EH (cell line): ENCODE measurements at places on chromosomes 4 and X.

- no peak for DNase-seq
These were observed 30.5 kb upstream of the ADGRG2 start for GRCh38 chrX:19152762-19153161.

- no peak for DNase-seq
These were observed 7.8 kb downstream of the STAP1 start for GRCh38 chr4:67566335-67566734.

GRCh38 chr4:159526172-159526571, 423.3 kb downstream of the RAPGEF2 start:
- no peak for DNase-seq

DNA sequence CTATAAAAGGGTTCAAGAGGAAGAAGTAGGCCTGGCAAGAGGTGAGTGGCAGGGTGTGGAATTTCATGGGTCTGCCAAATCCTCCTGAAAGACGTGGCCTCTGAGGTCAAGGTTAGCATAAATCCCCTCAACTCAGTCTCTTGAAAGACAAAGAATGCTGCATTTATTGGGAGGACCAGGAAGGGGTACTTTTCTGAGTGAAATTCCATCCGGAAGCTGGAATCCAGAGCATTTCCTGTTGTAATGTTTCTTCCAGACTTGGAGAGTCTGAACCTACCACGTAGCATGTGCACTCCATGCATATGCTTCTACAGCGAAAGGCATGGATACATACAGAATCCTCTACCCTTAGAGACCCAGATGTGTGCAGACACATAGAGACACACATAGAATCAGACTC, 13.4 kb upstream of the FGD1 start:
- peak; percentile 73 for DNase-seq

DNA sequence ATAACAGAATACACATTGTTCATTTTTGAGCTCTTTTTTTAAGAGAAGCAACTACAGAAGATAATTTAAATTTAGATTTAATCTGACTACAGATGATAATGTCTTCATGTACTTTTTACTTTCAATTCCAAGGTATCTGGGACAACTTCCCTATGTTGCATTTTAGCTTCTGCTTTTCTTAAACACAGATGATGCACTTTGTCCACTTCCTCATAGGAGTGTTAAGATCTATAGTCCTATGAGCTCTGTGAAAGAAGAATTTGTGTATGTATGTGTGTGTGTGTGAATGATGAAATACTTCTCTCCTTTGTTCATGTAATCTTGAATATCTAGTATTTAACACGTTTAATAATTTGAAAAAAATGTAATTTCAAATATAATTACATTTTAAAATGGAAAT, 5.3 kb upstream of the FHIP1A start:
- DNase-seq, result no peak

DNA sequence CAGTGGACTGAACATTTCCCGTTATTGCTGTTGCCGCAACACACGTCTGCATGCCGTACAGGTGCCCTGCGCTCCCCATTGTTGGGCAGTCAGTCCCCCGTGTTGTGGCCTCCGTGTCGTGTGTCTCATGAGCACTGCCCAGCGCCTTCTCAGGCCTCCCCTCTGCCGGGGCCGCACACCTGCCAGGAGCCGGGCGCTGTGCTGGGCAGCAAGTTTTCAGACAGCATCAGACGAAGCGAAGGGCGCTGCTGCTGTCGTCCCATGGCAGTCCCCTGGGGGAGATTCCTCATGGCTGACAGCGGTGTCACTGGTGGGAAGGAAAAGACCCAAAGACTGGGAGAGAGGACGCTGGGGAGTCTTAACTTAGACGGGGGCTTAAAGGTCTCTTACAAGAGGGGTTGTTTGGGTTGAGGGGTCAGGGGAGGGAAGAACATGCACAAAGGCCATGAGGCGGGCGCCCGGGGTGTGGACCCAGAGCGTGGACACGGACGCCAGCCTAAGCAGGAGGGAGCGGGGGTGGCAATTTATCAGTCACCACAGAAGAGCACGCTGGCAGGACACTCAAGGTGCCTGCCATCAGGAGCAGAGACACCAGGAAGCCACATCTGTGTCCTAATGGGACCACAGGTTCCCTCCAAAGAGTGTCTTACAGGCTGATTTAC, 47.3 kb downstream of the RGS12 start:
- no peak for DNase-seq

DNA sequence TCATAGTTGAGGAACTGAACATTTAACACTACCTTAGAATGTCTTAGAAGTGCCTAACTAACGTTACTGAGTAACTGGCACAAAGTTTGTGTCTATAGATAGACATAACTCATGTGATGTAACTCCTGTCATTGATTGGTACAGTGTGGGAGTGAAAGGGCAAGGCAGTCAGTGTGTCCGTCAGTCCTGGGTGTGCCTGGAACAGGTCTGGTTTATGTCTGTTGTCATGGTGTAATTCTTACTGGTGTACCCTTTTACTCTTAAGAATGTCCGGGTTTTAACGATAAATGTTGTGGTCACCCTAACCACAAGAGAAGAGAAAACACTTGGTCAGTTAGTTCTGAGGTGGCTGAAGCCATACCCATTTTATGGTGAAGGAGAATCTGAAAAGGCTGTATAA, 93.1 kb upstream of the ESX1 start:
- DNase-seq, result no peak

DNA sequence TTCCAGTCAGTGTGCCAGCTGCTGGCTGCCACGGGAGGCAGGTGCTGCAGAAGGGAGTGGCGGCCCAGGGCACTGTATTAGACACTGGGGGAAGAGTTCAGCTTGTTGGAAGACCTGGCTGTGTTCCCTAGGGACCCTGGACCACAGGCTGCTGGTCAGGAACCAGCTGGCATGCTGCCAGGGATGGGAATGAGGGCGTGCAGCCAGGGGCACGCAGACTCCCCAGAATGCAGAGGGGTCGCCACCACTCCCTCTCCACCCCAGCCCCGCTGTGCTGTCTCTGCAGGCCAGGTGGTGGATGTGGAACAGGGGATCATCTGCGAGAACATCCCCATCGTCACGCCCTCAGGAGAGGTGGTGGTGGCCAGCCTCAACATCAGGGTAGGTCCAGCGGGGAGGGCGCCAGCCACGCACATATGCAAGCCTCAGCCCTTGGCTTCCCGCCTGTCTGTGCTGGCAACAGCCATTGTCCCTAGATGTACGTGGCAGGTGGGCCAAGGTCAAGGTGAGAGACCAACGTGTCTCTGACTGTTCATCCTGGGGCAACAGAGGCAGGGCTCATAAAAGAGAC, 12.3 kb downstream of the ABCD1 start:
- DNase-seq, result no peak
